Calu3 (cell line): ENCODE measurements at places on chromosomes 2 and 18.
A peak's percentile ranks its signal among the peaks of the same experiment; 100 is the strongest.

DNA sequence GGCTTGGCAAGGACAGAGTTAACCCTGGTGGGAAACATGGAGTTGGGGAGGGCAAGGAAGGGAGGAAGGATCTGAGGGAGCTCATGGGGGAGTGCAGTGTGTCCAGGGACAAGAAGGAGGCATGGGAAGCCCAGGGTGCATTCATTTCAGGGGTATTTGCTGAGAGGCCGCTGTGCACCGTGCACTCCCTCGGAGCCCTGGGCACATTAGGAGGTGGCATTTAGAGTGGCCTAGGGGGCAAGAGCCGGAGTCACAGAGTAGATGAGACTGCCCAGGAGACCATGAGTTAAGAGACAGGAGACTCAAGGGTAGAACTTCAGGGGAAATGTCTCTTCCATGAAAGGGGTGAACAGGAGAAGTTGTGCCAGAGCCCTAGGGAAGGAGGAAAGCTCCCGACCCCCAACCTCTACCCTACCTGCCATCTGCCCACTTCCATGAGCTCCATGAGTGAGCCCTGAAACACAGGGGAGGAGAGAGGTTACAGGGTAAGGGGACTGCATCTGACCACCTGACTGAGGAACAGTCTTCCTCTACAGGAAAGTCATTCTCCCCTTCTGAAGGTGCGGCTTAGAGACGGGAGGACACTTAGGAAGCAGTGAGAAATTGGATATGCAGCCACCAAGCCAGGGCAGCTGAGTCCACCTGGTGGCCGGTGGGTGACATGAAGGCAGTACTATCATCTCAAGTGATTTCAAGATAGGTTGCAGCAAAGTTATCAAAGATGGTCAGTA lies 58.5 kb upstream of the COPS8 start:
- DNase-seq: peak; percentile 83

- no peak for DNase-seq
These were observed 18.8 kb downstream of the TMEM87B start for GRCh38 chr2:112073875-112074274.

GRCh38 chr2:40628556-40628955 lies 176.7 kb upstream of the SLC8A1 start:
- no peak for DNase-seq

GRCh38 chr2:70887550-70888246 lies 48.0 kb upstream of the ATP6V1B1 start:
- DNase-seq: no peak

DNA sequence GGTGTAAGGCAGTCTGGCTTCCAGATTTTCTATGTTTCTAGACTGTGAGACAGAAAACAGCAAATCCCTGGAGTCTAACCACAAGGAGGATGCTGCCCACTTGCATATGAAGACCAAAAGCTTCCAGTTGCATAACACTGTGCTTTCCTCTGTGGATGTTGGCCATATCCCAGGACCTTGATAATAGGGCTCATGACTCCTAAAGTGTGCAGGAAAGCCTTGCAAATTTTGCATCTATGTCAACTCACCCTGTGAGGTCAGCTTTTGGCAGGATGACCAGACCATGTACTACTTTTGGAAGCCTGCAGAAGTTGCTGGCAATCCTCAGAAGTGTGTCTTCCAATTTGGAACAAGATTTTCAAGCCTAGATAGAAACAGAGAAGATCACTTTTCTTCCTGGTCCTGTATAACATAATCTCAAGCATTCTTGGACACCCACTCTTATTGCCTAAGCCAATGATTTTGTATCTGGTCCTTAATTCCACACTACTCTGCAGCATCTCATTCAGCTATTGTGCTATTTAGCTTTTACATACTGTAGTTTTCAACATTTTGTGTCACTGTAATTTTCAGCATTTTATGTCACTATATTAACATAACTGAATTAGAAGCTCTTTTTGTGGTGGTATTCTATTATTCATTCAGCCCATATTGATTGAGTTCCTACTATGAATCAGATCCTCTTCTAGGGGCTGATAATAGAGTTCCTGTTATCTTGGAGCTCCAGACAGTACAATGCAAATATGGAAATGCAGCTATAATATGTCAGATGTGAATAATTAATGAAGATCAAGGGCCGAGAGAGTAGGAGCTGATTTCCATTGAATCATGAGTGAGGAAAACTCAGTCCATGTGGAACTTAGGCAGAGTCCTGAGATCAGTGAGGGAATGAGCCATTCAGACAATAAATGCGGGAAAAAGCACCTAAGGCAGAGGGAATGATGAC lies 85.3 kb upstream of the RAB27B start:
- DNase-seq: no peak

DNA sequence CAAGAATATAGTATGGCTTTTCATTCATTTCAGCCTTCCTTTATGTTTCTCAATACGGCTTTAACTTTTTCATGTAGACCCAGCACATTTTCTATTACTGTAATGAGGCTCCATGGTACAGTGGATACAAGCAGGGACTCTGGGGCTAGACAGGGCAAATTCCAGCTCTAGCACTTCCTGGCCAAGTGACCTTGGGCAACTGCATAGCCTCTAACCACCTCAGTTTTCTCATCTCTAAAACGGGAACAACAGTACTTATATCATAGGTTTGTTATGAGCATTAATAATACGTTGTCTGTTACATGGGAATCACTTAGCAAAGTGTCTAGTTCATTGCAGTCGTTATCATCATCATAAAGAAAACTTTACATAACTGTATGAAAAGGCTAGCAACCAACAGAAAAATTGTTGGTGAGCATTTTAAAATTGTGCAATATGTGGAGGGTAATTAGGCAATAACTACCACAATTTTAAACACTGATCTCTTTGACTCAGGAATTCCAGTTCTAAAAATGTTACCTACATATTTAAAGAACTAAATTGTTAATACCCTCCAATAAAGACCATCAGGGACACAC lies 13.7 kb upstream of the RMDN2 start:
- DNase-seq: no peak

GRCh38 chr2:25229279-25230197 lies 61.2 kb upstream of the POMC start:
- no peak for DNase-seq
